ENCODE measurements at places on chromosomes 6 and 20. TPM values are rescaled to one million over a fixed set of nuclear protein-coding genes. Genes with fewer than 3 reads are reported as not detected.
A peak's percentile ranks its signal among the peaks of the same experiment; 100 is the strongest.

Gene MYLK2
- 0.25 TPM for total RNA-seq

Gene LINC00237
- not detected for total RNA-seq

Gene MCCD1
- not detected for total RNA-seq

Gene PRSS16
- 0.49 TPM for total RNA-seq

Gene NHSL1
- total RNA-seq: 44.7 TPM

Gene PHACTR3
- total RNA-seq: 4.3 TPM

Gene TP53TG5
- 0.80 TPM for total RNA-seq

Gene PI16
- total RNA-seq: 25.9 TPM

Gene MDFI
- total RNA-seq: 0.77 TPM

Gene RFX6
- not detected for total RNA-seq

Gene PTPRK
- 18.4 TPM for total RNA-seq

Gene GPX5
- total RNA-seq: not detected

Gene MLIP
- total RNA-seq: 397 TPM

DNA sequence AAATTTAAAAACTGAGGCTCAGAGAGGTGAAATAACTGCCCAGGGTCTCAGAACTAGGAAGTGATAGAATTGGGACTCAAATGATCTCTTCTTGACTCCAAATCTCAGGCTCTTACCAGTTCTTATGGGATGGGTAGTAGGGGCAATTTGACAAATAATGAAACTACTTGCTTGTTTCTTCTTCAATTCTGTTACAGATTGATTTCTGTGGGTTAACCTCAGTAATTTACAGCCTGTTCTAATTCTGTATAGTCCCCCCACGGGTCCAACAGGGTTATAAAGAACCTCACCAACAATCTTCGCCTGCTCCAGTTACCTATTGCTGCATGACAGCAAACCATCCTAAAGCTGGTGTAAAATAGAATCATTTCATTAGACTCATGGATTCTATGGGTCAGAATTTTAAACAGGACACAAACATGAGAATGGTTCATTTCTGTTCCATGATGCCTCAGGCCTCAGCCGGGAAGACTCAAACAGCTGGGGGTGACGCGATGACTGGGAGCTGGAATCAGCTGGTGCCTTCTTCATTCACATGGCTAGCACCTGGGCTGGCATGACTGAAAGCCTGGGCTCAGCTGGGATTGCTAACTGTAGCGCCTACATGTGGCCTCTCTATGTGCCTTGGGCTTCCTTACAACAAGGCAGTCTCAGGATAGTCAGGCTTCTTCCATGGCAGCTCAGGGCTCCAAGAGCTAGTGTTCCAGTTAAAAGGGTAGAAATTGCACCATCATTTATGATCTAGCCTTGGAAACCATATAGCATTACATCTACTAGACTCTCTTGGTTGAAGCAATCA, 6.6 kb upstream of the WFDC2 start:
- peaks cover 60% of the 10 kb centered on the region for H3K27me3 ChIP-seq
- H3K27ac ChIP-seq: no peak overlapping the region
- no peaks in the 10 kb centered on the region for H3K36me3 ChIP-seq
- H3K4me1 ChIP-seq: no peaks in the 10 kb centered on the region
- no peak overlapping the region for H3K4me3 ChIP-seq

GRCh38 chr6:39615622-39616021, 109.6 kb downstream of the KIF6 start:
- no peak for DNase-seq

GRCh38 chr20:62778601-62779416, 17.5 kb upstream of the MRGBP start:
- DNase-seq: no peak
- peaks cover 22% of the 10 kb centered on the region for H3K4me1 ChIP-seq

- peak overlapping the region; percentile 15 for H3K4me3 ChIP-seq
- DNase-seq: no peak
- H3K36me3 ChIP-seq: no peaks in the 10 kb centered on the region
- peaks cover 13% of the 10 kb centered on the region for H3K4me1 ChIP-seq
- peak overlapping the region; percentile 44 for H3K27ac ChIP-seq
- H3K27me3 ChIP-seq: no peaks in the 10 kb centered on the region
Observed at GRCh38 chr6:82066991-82067411, 180.5 kb downstream of the IBTK start.

- peaks cover 5% of the 10 kb centered on the region for H3K4me1 ChIP-seq
- DNase-seq: no peak
- H3K27ac ChIP-seq: no peak overlapping the region
- peaks cover 85% of the 10 kb centered on the region for H3K27me3 ChIP-seq
- H3K36me3 ChIP-seq: no peaks in the 10 kb centered on the region
- no peak overlapping the region for H3K4me3 ChIP-seq
Observed at GRCh38 chr6:41405941-41406727, 70.7 kb downstream of the NCR2 start.

DNA sequence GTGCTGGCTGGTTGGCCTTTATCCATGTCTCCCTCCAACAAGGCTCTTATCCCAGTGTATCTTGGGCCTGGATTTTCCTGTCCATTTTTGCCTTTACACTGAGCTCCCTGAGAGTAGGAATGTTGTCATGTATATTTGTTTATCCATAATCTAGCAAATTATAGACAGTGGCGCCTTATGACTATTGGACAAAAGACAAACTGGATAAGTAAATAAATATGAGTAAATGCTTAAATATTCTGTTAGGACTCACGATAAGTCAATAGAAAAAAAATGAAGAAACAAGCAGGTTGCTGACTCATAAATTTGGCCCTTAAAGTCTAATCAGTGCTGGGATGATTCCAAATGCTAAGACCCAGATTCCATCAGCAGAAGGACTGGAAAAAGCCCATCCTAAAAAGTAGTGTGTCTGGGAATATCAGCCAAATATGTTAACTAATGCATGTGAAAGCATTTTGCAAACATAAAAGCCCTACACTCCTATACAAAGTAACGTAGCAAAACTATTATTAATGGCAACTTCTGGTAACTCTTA, 55.0 kb upstream of the PCSK2 start:
- H3K4me1 ChIP-seq: no peaks in the 10 kb centered on the region
- H3K4me3 ChIP-seq: no peak overlapping the region
- no peak overlapping the region for H3K27ac ChIP-seq
- no peaks in the 10 kb centered on the region for H3K36me3 ChIP-seq
- no peak for DNase-seq
- H3K27me3 ChIP-seq: no peaks in the 10 kb centered on the region

DNA sequence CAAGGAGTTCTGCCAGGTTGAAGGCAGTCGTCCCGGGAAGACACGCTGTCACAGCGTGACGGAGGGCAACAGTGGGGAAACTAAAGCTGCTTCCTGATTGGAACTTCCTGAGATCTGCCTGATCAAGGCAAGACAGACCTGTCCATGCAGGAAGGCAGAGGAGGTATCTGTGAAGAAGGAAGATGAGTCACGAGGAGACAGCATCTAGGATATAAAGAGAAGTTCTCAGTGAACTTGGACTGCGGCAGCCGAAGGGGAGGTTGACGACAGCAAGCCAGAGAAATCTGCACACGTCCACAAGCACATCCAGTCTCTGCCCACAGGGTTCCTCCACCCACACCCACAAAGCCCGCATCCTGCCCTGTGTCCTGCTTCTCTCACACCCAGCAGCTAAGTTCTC, 38.6 kb downstream of the PREP start:
- DNase-seq: no peak
- no peak overlapping the region for H3K27ac ChIP-seq
- H3K36me3 ChIP-seq: peaks cover 36% of the 10 kb centered on the region
- H3K27me3 ChIP-seq: no peaks in the 10 kb centered on the region

DNA sequence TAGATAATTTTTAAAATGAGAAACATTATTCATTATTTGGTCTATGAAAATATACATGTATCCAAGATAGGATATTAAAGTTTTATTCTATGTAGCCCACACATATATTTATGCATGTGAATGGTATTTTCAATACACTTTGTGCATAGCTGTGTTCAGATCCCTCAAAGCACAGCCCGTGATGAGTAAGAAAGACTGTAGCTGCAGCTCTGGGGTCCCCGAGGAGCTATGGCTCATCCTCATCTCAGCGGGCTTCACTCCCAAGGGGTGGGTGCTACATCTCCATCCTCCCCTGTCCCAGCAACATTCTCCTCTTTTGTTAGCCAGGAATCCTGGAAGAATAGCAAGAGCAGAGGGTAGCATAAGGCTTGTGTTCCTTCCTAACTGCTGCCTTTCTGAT, 130.8 kb downstream of the SAMD5 start:
- H3K27me3 ChIP-seq: no peaks in the 10 kb centered on the region
- H3K27ac ChIP-seq: no peak overlapping the region
- no peaks in the 10 kb centered on the region for H3K4me1 ChIP-seq
- no peaks in the 10 kb centered on the region for H3K36me3 ChIP-seq
- H3K4me3 ChIP-seq: no peak overlapping the region

DNA sequence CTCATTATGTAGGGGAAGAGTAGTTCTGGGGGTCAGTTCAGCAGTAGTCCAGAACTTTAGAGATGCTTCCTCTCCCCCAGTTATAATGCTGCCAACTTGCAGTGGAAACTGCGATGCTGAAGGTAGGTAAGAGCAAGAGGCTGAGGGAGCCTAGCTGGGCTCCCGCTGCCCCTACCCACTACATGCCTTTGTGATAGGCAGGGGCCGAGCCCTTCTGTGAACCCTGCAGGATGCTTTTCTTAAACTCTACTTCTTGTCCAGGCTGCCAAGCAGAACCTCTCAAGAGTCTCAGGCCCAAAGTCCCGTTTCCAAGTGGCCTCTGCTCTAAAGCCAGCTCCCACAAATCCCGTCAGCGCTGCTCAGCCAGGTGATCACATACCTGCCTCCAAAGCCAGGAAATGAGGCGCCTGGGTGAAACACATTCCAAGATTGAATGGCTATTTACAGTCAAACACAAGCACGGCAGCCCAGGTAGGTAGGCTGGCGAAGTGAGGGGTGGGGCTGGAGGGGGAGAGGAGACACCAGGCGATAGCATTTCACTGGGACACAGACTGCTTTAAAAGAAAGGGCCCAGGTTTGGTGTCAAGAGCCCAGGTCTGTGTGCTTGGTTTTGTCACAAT, 150.7 kb downstream of the CD24 start:
- no peak overlapping the region for H3K4me3 ChIP-seq
- no peaks in the 10 kb centered on the region for H3K4me1 ChIP-seq
- no peak overlapping the region for H3K27ac ChIP-seq
- DNase-seq: no peak

- H3K4me1 ChIP-seq: peaks cover 24% of the 10 kb centered on the region
- no peak overlapping the region for H3K4me3 ChIP-seq
- DNase-seq: no peak
Observed at GRCh38 chr20:33851842-33852466, 40.8 kb downstream of the CHMP4B start.

DNA sequence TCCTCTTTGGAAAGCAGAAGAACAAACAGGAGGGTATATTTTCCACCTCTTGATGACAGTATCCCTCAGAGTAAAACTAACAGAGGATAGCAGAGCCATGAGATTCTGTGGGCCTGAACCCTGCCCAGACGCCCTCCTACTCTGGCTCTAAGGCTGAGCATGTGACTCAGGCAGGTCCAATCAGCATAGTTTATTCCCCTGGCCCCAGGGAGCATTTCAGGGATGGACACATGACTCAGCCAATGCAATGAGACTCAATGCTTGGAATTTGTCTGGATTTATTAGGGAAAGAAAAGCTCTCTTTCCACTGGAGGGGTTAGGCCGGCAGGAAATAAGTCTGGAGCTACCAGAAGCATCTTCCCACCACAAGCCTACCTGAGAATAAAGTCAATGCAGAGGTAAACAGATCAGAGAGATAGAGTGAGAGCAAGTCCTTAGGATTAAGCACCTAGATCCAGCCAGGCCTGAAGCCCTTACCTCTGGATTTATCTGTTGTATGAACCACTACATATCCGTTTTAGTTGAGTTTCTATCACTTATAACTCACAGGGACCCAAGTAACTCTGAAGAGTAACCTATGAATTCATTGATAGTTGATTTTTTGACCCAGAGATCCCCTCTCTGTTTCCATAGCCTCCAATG, 68.2 kb upstream of the EYA2 start:
- no peak for DNase-seq
- H3K36me3 ChIP-seq: no peaks in the 10 kb centered on the region
- no peak overlapping the region for H3K27ac ChIP-seq

- H3K27me3 ChIP-seq: no peaks in the 10 kb centered on the region
- H3K4me1 ChIP-seq: peaks cover 72% of the 10 kb centered on the region
- peak overlapping the region; percentile 62 for H3K27ac ChIP-seq
- DNase-seq: no peak
- H3K4me3 ChIP-seq: no peak overlapping the region
Observed at GRCh38 chr6:56820060-56820459, 134.8 kb upstream of the BEND6 start.
